ENCODE measurements at places on chromosomes 3 and 15.

DNA sequence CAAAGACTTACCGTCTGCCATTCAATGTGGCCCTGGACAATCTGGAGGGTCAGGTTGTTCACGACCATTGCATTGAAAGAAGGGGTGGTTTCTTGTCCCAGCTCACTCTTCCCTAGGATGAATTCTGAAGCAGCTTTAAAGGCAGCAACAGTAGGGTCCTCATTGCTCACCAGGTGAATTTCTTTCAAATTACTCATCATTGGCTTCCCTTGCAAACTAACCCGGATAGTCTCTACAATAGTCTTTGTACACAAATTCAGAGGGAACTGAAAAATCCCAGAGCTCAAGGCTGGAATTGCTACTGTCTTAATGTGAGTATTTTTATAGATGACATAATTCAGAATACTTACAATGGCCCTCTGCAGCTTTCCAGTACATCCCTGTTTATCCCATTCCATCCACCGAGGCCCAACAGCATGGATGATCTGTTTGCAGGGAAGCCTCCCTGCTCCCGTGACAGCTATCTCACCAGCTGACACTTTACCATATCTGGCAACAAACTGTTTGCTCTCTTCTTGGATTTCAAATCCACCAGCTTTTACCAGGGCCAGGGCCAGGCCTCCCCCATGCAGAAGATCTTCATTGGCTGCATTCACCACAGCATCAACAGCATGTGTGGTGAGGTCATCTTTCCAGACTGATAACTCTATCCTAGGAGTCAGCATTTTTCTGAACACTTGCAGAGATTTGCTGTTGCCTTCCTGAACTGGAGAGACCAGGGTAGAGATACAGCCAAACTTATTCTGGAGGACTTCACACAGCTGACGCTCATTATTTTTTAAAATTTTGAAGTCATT is 8.6 kb downstream of the PARP9 start:
- DNase-seq, result no peak

DNA sequence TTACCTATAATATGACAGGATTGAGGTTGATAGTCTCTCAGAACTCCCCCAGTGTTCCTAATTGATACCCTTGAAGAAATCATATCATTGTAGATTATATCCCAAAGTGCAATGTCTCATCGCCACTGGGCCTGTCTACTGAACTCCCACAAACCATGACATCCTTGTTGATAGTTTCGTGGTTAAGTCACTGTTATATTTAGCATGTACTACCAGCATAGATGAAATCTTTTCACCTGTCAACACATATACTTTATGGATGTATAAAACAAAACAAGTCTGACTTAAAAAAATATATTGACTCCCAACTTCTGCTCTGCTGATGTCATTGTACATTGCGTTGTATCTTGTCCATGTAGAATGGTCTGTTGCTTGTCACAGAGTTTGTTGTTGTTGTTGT is 128.1 kb downstream of the IQCH start:
- no peak for DNase-seq

DNA sequence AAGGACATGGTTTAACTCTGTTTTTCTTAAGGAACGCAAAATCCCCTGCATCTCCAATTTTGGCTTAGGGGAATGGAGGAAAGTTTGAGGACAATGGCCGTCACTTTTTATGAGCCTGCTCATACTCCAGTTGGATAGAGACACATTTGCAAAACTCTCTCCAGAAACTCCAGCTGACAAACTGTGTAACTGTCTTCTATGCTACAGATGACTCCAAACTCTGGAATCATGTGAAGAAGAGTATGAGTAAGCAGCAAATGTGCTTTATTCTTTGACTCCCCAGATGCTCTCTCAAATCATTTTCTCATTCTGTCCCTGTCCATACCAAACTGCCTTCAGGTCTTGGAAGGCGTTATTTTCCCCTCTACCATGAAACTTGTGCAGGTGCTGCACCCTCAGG is 226.5 kb upstream of the GPR149 start:
- no peak for DNase-seq

GRCh38 chr15:75058127-75058905 is 34.9 kb downstream of the PPCDC start:
- no peak for DNase-seq

DNA sequence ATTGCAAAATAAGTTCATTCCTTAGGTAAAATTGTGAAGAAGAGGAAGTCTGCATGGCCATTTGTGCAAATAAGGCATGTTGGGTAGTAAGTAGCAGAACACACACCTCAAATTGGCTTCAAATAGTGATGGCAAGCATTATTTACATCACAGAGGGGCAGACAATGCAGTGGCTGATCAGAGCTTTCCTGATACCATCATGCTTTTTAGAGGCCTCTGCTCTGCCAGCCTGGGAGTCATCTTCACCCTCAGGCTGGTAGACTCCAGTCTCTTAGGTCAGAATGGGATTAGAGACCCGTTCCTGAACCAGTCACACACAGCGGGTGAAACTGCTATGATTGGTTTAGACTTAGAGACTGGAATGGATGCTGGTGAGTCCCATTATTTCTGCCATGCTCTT is 396.0 kb upstream of the MCTP2 start:
- no peak for DNase-seq

GRCh38 chr3:172673210-172673679 is 37.6 kb downstream of the NCEH1 start:
- DNase-seq, result peak; percentile 83

DNA sequence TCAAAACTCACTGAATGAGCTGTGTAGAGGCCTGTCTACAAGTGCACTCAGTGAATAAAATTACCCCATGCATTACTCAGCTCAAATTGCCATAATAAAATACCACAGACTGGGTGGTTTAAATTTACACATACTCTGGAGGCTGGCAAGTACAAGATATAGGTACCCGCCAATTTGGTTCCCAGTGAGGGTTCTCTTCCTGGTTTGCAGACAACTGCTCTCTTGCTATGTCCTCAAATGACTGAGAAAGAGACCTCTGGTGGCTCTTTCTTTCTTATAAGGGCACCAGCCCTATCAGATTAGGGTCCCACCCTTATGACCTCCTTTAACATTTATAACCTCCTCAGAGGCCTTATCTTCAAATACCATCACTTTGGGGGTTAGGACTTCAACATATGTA is 237.0 kb downstream of the CPNE4 start:
- no peak for DNase-seq

- no peak for DNase-seq
These were observed 526.8 kb upstream of the CCDC54 start for GRCh38 chr3:106850437-106850836.

- no peak for DNase-seq
These were observed 8.8 kb upstream of the LRCH3 start for GRCh38 chr3:197782230-197782629.

GRCh38 chr15:63070681-63071129 is 28.2 kb downstream of the TPM1 start:
- DNase-seq, result no peak

DNA sequence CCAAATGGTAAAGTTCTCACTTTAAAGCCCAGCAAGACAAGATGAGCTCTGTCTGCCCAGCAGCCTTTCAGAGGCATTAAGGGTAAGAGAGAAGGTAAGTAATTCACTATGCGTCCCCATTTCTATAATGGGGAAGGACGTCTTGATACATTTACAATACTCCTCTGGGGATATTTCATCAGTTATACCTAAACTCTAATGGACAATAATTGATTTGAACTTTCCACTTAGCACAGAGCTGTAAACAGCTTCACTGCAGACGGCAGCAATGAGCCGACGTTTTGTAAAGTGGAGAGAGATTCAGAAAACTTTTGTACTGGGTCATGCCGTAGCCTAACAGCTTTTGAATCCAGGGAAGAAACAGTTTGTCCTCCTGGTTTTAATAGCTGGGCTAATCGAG is 127.4 kb downstream of the TIGIT start:
- no peak for DNase-seq

GRCh38 chr3:120773932-120774331 is 31.4 kb downstream of the GTF2E1 start:
- DNase-seq, result no peak

- DNase-seq, result peak; percentile 35
These were observed 150.3 kb downstream of the SLC9A9 start for GRCh38 chr3:143697975-143698374.

GRCh38 chr3:45605534-45605933 is 11.0 kb downstream of the LIMD1 start:
- DNase-seq, result no peak

DNA sequence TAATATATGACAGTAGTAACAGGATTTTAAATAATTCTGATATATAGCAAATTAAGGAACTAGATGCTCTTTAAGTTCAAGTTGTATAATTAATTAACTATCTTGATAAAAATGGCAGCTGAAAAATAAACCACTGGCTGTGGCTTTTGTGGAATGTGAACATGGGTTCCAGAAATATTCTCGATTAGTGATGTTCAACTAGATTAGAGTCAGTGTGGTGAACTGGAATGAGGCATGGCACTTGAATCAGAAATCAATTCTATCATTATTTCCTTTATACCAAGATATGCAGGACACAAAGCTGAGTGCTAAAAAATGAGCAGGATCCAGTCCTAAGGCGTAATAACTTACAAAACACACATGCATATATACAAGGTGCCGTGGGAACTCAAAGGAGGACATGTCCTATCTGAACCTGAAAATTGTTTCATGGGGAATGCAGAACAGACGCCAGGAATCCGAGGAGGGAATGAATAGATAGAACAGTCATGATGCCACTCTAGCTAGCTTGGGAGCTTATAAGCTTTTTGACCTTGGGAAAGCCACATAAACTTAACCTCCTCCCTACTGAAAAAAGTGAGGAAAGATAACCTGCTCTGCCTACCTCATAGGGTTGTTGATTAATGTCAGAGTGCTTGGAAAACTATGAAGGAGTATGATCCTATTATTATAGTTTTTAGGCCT is 402.4 kb downstream of the PLCL2 start:
- no peak for DNase-seq

GRCh38 chr3:73228437-73228836 is 167.0 kb downstream of the EBLN2 start:
- DNase-seq, result no peak

GRCh38 chr15:65355988-65356353 is 21.8 kb downstream of the IGDCC3 start:
- DNase-seq, result no peak

GRCh38 chr3:128336337-128337156 is 130.1 kb downstream of the DNAJB8 start:
- DNase-seq, result no peak

DNA sequence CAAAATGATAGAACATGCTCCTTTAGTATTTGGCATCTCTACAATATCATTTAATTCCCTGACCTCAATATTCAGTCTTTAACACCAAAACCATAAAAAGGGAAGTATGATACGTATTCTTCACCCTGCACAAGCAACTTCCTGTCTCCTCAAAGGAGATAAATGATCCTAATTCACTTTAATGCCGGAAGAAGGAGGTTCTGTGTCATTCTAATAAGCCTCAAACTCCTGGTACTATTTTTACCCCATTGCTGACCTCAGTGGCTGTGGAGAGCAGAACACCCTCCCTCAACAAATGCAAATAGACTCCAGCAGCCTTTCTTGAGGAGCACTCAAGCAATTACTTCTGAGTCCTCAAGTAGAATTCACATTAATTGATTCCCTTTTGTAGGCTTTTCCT is 173.3 kb downstream of the TMEM108 start:
- peak; percentile 30 for DNase-seq

- no peak for DNase-seq
These were observed 38.0 kb upstream of the CBLB start for GRCh38 chr3:105906836-105907235.

GRCh38 chr3:134743006-134743405 is 52.1 kb upstream of the EPHB1 start:
- no peak for DNase-seq

GRCh38 chr15:31387479-31388118 is 61.0 kb downstream of the KLF13 start:
- no peak for DNase-seq

DNA sequence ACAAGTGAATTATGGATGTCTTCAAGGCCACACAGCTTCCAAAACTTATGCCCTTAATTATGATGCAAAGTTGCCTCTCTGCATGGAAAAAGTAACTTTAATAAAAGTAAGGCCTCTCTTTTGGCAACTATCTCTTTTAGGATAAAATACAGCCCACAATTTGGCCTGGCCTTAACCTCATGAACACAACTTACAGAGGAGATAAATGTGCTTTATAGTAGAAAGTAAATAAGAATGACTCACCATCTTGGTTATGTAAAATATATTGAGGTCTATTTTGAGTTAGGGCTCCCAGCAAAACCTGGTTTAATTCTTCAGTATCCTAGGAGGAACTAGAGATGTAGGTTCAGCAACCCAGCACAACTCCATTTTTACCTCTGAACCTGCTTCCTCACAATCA is 164.0 kb downstream of the ROBO2 start:
- DNase-seq, result no peak

DNA sequence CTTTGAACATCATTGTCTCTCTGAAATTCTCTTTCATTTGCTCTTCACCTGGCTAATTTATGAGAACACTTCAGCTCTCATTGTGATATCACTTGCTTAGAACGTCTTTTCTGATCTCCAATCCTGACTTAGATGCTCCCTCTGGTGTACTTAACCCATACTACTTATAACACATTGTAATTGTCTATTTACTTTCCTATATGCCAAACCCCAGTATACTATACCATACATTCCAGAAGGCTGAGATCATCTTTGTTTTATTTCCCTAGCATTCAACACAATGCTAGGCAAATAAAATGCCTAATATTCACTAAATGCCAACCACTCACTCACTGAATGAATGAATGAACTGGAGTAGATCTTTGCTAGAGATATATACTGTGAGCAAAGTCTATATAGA is 27.0 kb upstream of the PEX5L start:
- no peak for DNase-seq

DNA sequence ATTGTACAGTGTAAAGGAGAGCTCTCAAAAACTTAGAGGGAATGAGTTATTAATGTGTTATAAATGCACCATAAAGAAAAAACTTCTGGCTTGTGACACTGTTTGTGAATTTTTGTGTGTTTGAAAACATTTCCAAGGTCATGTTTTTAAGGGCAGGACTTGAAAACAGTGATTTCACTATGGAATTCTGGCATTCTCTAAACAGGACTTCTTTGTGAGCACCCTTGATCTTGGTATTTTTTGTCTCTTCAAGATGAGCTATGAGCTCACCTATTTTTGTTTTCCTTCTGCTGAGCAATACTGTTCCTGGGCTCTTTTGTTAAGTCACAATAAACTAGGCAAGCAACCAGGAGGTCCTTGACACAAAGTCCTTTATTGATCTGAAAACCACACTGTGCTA is 284.4 kb downstream of the RBMS3 start:
- DNase-seq, result no peak
